ENCODE measurements at places on chromosomes 3 and 15. TPM values are rescaled to one million over a fixed set of nuclear protein-coding genes. Genes with fewer than 3 reads are reported as not detected.

NAALADL2 gene
- total RNA-seq: 21.0 TPM

RPP25 gene
- total RNA-seq: 11.7 TPM

LTF gene
- 0.28 TPM for total RNA-seq

PTX3 gene
- 5.0 TPM for total RNA-seq

USP8 gene
- 37.1 TPM for total RNA-seq

ZIC4 gene
- not detected for total RNA-seq

GCNT3 gene
- not detected for total RNA-seq

IL5RA gene
- total RNA-seq: 1.8 TPM

CIDEC gene
- 2.6 TPM for total RNA-seq

SPSB4 gene
- total RNA-seq: 1.1 TPM

ZNF620 gene
- 3.1 TPM for total RNA-seq

IQCF6 gene
- not detected for total RNA-seq

REC114 gene
- total RNA-seq: not detected

SH3GL3 gene
- 4.9 TPM for total RNA-seq

SLC51A gene
- not detected for total RNA-seq

PLSCR2 gene
- not detected for total RNA-seq

GOLGA8J gene
- 0.81 TPM for total RNA-seq

PHC3 gene
- total RNA-seq: 123 TPM

LRRC49 gene
- total RNA-seq: 9.4 TPM

CCR3 gene
- not detected for total RNA-seq

MRAS gene
- 58.6 TPM for total RNA-seq

P3H2 gene
- total RNA-seq: 28.4 TPM

IL20RB gene
- 1.6 TPM for total RNA-seq

MOBP gene
- total RNA-seq: not detected

ST6GAL1 gene
- 141 TPM for total RNA-seq

BCHE gene
- 0.41 TPM for total RNA-seq

GADL1 gene
- 1.1 TPM for total RNA-seq

MAP2K5 gene
- total RNA-seq: 10.2 TPM

GUCA1C gene
- not detected for total RNA-seq

LEKR1 gene
- total RNA-seq: not detected

CCK gene
- total RNA-seq: not detected

MB21D2 gene
- total RNA-seq: 6.4 TPM

EFCC1 gene
- total RNA-seq: not detected

FOXB1 gene
- total RNA-seq: not detected

ALS2CL gene
- total RNA-seq: 41.7 TPM

TUSC7 gene
- total RNA-seq: not detected

CLEC3B gene
- 96.6 TPM for total RNA-seq

ZNF662 gene
- 12.6 TPM for total RNA-seq

IMPG2 gene
- total RNA-seq: 0.81 TPM

WDR93 gene
- total RNA-seq: not detected

GOLGA6B gene
- not detected for total RNA-seq

TWF2 gene
- total RNA-seq: 52.2 TPM

EMC7 gene
- total RNA-seq: 38.0 TPM

XCR1 gene
- not detected for total RNA-seq

CFAP100 gene
- total RNA-seq: not detected

CRBN gene
- 80.6 TPM for total RNA-seq

TLR9 gene
- total RNA-seq: not detected

LMAN1L gene
- total RNA-seq: not detected

UNC13C gene
- 1.2 TPM for total RNA-seq

MAPKBP1 gene
- 35.8 TPM for total RNA-seq

HYAL1 gene
- total RNA-seq: 5.8 TPM

HCN4 gene
- not detected for total RNA-seq
